ENCODE measurements at places on chromosomes 4 and X. TPM values are rescaled to one million over a fixed set of nuclear protein-coding genes. Genes with fewer than 3 reads are reported as not detected.

GRCh38 chr4:141140391-141141200 is 7.3 kb upstream of the RNF150 start:
- no peak for DNase-seq

GRCh38 chr4:65071564-65071963 is 598.7 kb downstream of the EPHA5 start:
- no peak for DNase-seq

DNA sequence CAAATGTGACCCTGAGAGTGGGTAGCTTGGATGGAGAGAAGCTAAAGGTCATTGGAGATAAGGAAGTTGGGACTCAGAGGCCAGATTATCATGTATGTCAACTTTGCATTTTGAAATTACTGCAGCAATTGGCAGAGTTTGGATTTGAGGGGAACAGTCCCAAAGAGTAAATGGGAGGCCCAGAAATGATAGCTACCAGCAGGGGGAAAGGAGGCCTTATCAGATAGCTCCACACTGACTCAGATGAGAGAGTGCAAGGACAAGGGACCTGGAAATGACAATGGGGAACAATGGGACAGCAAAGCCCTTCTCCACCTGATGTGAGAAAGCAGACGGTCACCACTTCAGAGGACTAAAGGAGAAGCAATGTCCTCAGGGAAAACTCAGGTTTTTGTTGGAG is 201.5 kb upstream of the JADE1 start:
- no peak for DNase-seq

DNA sequence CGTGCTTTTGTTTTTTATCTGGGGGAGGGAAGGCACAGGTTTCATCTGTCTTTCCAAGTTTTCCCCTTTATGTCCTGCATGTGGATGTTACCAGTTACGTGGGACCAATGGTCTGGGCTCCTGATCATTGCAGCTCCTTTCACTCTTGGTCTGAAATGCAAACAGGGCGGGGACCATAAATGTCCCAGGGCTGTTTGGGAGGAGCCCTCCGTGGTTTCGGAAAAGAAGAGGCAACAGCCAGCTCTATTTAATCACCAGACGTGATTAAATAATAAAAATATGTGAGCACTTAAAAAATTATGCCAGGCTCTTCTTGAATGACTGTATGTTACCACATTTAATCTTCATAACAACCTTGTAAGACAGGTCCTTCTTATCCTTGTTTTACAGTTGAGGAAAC is 30.8 kb upstream of the C1GALT1C1 start:
- DNase-seq = no peak

- DNase-seq = no peak
Observed at GRCh38 chrX:9614016-9614415, 149.2 kb downstream of the TBL1X start.

DNA sequence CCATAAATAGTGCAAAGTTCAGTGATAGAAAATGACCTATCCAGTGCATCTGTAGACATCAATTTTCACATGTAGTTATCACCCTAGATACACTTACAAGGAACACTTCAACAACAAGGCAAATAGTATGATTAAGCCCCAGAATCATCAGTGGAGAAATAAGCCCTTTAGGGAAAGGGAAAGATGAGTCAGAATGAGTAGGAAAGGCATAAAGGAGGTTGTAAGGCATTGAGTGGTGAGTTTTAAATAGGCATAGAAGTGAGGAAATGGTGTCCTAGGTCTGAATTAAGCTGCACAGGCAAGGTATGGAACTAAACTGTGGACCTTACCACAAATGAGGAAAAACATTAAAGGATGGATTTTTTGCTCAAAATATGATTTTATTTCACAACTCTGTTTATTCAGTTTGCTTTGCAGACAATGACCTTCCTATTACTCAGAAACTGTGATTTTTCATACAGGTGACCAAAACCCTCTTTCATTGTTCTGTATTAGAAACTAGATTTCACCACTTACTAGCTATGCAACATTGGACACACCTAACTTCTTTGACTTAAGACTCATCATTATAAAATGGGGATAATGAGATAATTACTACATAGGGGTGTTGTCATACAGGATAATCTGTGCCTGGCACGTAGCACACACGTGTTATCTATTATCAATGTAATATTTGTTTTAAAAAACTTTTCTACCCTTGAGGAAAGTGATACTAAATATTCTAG is 57.0 kb upstream of the MAP9 start:
- no peak for DNase-seq

DNA sequence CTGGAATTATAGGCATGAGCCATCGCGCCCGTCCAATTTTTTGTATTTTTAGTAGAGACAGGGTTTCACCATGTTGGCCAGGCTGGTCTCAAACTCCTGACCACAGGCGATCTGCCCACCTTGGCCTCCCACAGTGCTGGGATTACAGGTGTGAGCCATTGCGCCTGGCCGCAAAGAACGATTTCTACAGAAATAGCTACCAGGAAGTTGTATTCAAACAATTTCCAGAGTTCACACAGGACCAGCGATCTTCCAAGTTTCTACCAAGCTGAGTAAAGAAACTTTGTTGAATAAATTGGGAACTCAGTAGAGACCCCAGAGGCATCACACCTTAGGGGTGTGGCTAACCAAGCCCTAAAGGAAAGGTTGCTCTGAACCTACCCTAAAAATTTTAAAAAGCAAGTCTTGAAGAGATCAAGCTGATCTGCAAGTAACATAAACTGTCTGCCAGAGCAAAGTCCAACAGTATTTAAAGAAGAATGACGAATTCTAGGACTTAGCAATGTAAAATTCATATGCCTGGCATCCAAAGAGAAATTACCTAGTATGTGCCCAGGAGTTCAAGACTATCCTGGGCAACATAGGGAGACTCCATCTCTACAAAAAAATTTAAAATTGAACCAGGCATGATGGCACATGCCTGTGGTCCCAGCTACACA is 48.4 kb upstream of the USP9X start:
- DNase-seq = no peak

DNA sequence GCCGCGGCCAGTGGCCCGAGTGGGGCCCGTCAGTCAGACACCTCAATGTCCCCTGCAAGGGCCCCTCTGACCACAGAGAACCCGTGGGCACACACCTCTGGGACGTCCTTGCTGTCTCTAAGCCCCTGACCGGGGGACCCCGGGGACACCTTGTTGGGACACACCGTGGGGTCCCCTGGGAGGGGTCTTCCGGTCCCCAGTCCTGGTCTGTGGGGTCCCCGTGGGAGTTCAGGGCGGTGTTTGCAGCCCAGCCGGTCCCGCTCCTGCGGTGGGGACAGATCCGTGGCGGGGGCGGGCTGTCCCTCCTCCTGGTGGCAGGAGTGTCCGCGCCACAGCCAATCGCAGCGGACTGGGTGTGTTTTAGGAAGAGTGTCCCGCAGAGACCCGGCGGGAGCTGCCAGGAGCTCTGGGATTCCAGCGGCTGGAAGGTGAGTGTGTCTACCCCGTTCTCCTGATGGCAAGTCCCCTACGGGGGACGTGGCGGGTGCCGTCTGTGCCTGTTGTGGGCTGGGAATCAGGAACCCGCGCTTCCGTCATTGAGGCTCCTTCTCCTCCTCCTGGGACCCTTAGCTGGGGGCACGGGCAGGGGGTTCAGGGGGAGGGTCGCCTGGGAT is 5.1 kb upstream of the PLCXD1 start:
- peak; percentile 88 for DNase-seq

DNA sequence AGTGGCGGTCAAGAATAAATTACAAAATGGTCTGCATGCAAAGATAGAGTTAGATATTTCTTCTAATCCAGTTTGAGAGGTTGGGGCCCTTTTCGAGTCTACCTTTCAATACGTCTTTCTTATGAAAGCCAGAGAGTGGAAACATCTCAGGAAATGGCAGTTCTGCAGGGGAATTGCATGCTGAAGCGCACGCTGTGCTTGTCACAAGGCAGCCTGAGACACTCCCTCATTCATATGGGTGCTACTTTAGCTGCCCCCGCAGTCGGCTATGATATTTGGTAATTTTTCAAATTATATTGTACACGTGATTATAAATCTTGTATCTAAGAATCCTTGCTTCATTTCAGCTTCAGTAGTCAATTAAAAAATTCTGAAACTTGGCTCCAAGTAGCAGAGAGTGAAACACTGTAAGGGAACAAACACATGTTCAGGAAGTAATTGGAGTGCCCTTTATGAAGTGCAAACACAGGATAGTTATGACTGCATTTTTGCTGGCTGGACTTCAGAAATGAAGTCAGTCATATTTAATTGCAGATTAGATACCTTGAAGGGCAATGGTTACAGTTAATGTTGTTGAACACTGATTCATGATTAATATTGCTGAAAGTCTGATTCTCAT is 145.5 kb upstream of the NAP1L5 start:
- no peak for DNase-seq

DNA sequence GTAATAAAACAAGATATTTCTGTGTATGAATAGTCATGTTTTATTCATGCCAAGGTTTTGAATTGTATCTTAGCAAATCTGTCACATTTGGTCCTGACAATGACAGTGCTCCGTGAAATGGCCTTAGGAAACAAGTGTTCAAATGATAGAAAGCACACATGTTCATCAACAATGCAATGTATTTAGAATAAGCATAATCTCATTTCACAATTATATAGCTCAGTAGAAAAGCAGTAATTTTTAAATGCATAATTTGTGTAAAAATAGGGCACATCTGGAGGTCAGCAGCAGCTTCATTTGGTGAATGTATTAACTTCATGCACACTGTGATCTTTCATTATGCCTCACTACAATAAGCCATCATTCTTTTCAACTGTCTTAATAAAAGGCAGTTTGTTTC is 380.4 kb downstream of the GPM6A start:
- no peak for DNase-seq

DNA sequence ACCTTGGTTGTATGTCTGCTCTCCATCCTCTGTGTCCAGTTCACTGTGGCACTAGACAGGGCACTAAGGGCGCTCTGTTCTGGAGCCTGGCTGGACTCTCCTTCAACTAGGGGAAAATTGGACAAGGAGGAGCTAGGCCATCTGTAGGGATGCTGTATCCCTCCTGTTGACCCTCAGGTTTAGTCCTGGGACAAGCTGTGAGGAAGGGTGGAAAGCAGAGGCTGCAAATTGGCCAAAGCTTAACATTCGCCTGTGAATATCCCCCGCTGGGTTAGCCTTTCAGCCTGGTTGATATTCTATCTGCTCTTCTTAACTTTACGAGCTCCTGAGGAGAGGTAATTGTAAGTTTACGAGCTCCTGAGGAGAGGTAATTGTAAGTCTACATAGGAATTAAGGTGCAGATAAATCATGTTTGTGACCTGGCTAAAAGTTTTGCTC is 64.4 kb upstream of the ENPEP start:
- no peak for DNase-seq

- DNase-seq = no peak
Observed at GRCh38 chrX:134368126-134368525, 91.8 kb upstream of the HPRT1 start.

DNA sequence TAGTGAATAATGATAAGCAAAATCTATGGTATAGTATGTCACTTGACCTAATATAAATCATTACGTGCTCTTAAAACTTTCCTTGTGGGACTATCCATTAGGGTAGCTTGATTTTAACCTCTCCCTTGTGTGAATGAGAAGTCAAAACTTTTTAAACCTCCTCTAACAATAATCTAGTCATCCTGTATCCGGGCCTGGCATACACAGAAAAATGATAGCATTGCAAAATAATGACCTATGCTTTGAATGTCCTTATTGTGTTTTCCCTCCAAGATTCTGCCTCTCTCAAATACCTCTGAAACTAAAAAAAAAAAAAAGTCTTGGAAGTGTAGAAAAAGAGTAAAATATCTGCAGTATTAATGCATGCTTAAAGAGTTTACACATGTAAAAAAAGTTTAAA is 250.0 kb upstream of the NDST3 start:
- no peak for DNase-seq

The TEX13D gene
- total RNA-seq = not detected

The FABP2 gene
- total RNA-seq = not detected

The SPANXC gene
- not detected for total RNA-seq

The ARHGEF38 gene
- total RNA-seq = not detected

The ARHGAP36 gene
- total RNA-seq = not detected

The PABPC1L2B gene
- total RNA-seq = not detected

Data from aorta (tissue), 5 donors.